IPS DF 19.7 (cell line): ENCODE measurements at places on chromosomes 16 and 17.

GRCh38 chr17:43676471-43676870 lies 14.7 kb upstream of the MEOX1 start:
- no peak for DNase-seq

GRCh38 chr17:56441308-56441707 lies 152.2 kb upstream of the NOG start:
- DNase-seq = no peak

DNA sequence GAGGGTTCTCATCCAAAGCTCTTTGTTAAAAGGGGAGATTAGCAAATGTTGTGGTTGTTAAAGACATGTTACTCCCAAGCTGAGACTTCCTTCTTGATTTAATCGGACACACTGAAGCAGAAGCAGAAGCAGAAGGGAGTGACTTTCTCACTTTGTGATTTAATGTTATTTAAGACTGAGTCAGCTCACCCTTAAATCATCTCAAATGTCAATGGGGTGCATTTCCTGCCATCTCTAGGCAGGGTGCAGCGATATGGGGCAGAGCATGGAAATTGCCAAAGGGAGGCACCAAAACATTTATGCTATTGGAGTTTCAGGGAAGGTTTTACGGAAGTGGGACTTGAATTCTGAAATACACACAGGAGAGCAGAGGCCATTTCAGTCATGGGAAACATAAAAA lies 283.6 kb downstream of the ABCC12 start:
- no peak for DNase-seq

DNA sequence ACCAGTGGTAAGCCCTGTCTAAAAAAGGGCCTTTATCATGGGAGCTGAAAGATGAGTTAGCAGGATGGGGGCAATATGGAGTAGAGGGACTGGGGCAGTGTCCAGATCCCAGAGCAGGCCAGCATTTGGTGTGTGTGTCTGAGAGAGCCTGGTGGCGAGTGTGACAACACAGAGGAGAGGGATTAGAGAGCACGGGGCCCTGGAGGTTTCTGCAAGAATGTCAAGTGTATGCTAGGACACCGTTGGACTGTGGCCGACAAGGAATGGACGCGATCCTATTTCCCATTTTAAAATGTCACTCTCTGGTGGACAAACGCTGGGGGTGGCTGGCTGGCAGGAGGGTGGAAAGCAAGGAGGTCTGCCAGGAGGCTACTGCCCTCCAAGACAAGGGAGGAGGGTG lies 12.4 kb downstream of the TAC4 start:
- no peak for DNase-seq

GRCh38 chr16:20385844-20386832 lies 18.4 kb downstream of the PDILT start:
- DNase-seq = peak; percentile 33

GRCh38 chr17:71759422-71760060 lies 361.3 kb upstream of the SOX9 start:
- DNase-seq = no peak

DNA sequence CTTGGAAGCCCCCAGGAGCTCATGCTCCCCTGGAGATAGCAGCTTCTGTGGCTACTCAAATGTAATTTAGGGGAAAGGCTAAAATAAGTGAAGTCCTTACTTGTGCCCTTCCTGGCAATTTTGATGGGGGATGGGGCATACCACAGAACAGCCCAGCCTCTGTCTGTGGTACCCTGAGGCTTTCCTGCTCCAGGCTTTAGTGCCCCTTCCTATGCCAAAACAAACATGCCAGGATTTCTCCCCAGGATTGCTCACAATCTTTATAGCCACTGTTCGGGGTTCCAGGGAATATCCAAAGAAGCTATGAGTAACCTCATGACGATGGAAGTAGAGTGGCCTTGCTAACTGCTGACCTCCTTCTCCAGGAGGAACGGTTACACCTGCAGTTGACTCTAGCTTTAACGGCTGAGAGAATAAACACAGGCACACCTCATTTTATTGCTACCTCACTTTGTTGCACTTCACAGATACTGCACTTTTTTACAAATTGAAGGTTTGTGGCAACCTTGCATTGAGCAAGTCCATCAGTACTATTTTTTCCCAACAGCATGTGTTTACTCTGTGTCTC lies 24.9 kb downstream of the CCL4 start:
- DNase-seq = no peak

DNA sequence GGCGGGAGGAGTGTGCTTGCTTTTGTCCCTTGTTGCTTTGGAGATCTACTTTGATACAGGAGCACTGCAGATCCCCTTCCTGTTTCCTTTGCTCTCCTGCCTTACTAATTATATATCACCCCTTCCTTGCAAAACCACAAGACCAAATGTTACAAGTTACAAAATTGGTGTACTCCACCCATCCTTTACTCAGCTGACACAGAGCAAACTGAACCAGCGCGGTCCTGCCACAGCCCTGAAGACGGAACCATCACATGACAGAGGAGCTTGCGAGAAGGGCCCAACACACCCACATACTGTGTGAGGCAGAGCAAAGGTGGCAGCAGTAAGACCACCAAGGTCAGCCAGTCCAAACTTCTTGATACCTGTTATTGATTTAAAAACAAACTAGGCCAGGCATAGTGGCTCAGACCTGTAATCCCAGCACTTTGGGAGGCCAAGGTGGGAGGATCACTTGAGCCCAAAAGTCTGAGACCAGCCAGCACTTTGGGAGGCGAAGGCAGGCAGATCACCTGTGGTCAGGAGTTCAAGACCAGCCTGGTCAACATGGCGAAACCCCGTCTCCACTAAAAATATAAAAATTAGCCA lies 33.2 kb downstream of the CYTH1 start:
- DNase-seq = no peak

DNA sequence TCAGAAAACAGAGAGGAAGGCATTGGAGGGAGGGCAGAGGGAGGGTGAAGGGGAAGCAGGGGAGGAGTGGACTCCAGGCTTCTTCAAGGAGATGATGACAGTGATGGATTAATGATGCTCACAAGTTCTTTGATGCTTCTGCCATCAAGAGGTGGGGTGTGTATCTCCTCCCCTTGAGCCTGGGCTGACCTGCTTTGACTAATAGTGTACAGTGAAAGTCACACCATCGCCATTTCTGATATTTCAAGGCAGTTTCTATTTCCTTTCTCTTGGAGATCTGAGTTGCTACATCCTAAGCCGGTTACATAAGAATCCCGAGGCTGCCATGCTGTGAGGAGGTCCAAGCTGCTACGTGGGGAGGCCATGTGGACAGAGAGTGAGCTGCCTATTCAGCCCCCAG lies 312.5 kb downstream of the MAF start:
- DNase-seq = no peak

- DNase-seq = peak; percentile 33
Observed at GRCh38 chr16:84672276-84673202, 24.2 kb downstream of the KLHL36 start.

DNA sequence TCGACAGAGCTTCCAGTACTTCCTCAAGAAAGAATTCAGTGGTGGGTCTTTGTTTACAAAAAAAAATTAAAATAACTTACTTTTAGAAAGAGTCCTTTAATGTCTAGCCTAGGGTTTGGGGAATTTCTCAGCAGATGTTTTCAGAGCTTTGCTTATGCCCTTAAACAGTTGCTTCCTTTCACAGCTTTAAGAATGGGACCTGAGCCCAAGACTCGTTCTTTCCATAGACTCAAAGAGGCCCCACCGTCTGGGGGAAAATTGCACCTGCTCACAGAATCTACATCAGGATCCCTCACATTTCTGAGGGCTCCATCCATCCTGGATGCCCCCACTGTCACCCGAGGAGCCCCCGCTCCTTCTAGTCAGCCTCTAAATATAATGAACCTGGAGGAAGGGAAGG lies 60.0 kb downstream of the RGS9 start:
- DNase-seq = no peak

- DNase-seq = no peak
Observed at GRCh38 chr17:48330887-48331286, 99.1 kb downstream of the SKAP1 start.

DNA sequence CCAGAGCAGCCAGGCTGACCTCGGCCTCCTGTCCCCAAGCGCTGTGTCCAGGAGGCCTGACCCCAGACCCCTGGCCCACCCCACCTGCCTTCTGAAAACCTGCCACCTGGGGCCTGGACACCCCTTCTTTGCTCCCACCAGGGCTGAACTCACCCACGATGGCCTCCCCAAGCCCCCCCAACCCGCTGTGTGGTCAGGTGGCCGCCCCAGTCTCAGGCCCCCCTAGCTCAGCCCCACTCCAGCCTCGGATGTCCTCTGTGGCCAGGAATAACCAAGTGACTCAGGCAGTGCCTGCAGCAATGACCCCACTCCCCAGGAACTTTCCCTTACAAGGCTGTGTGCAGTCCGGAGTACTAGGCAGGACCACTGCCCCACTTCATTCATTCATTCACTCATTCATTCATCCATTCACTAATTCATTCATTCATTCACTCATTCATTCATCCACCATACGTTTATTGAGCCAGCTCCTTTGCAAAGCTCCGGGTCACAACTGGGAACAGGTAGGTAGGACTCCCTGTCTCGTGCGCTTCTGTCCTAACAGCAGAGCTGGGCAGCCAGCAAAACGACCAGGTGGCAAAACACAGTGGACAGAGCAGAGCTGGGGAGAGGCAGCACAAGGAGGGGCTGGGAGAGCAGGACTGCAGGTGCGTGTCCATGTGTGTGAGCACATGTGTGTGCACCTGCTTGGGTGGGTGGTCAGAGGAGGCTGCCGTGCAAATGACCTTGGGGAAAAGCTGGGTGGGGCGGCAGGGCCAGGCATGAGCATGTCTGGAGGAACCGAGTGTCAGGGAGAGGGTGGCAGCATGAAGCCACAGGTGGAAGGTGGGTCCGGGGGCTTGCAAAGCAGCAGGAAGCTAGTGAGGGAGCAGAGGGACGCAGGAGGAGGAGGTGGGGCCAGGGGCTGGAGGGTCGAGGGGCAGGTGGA lies 75.8 kb upstream of the CBX4 start:
- DNase-seq = no peak

DNA sequence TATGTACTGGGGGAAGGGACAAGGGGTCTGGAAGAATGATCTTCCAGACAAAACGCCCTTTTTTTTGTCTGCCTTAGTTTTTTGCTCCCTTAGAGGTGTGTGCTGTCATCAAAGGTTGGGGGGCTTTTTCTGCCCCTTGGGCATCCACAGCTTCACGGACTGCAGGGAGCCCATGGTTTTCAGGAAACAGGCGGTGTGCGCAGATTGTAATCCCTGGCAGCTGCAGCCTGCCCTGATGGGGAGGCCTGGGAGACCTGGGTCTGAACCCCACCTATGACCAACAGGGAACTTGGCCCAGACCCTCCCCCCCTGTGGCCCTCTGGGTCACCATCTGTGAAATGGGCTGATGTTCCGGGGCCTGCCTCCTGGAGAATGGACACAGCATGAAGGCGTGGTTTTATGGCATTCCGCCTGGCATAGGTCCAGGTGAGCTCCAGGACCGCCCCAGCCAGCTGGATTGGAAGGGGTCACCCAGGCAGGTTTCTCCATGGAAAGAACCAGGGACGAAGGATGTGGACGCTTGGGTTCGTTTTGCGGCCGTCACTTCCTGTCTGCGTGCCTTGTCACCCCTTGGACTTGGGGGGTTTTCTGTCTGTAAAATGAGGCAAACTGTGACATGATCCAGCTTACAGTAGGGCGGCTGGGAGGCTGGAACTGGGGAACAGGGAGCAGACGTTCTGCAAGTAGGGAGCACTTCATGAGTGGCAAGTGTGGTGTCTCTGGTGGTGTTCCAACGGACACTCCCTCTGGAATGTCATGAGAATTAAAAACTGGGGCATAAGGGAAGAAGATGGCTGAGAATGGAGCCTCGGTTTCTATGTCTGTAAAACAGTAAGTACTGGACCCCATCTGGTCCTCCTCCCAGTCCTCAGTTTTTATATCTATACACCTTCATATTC lies 1.5 kb downstream of the CPNE2 start:
- no peak for DNase-seq

DNA sequence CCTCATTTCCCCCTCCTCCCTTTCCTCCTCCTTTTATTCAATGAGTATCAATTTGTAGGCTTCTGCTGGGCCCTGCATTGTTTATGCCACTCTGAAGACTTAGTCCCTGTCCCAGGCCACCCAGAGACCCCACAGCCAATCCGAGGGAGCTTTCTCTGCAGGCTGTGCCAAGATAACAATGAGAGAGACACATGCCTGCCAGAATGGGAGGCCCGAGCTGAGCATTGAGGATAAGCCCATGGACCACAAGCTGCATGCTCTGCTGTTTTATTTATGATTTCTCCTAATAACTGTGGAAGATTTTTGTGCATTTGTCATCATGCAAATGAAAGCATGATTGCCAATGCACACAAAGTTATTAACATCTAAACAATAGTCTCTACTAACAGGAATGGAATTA lies 3.0 kb downstream of the RCVRN start:
- DNase-seq = no peak

- DNase-seq = no peak
Observed at GRCh38 chr16:85303354-85303883, 191.1 kb upstream of the CIBAR2 start.
